ENCODE measurements at places on chromosomes 5 and 9.

- peaks cover 30% of the 10 kb centered on the region for H3K4me1 ChIP-seq
- no peaks in the 10 kb centered on the region for H3K27me3 ChIP-seq
- H3K27ac ChIP-seq = peak overlapping the region; percentile 0
- H3K36me3 ChIP-seq = no peaks in the 10 kb centered on the region
Measured at GRCh38 chr5:150616024-150616470, 24.4 kb upstream of the SYNPO start.

GRCh38 chr5:62273687-62274086 lies 32.3 kb upstream of the KIF2A start:
- no peaks in the 10 kb centered on the region for H3K27me3 ChIP-seq
- no peaks in the 10 kb centered on the region for H3K4me1 ChIP-seq
- no peak overlapping the region for H3K4me3 ChIP-seq
- DNase-seq = no peak
- no peaks in the 10 kb centered on the region for H3K36me3 ChIP-seq
- H3K27ac ChIP-seq = no peak overlapping the region

- no peak overlapping the region for H3K4me3 ChIP-seq
- DNase-seq = no peak
- H3K36me3 ChIP-seq = no peaks in the 10 kb centered on the region
- no peak overlapping the region for H3K27ac ChIP-seq
Measured at GRCh38 chr5:33362915-33363314, 77.8 kb upstream of the TARS1 start.

GRCh38 chr5:124747791-124748686 lies 1.6 kb upstream of the ZNF608 start:
- no peaks in the 10 kb centered on the region for H3K27me3 ChIP-seq
- H3K4me1 ChIP-seq = no peaks in the 10 kb centered on the region
- peak overlapping the region; percentile 91 for H3K27ac ChIP-seq
- peak overlapping the region; percentile 91 for H3K4me3 ChIP-seq

DNA sequence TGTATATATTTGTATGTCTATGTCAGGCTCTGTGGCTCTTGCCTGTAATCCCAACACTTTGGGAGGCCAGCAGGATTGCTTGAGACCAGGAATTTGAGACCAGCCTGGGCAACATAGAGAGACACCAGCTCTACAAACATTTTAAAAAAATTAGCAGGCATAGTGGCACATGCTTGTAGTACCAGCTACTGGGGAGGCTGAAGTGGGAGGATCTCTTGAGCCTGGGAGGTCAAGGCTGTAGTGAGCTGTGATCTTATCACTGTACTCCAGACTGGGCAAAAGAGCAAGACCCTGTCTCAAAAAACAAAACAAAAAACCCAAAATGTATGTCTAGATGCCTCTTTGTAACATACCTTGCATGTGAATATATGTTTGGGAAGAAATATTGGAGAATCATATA lies 15.8 kb downstream of the ARRDC3 start:
- H3K4me1 ChIP-seq = no peaks in the 10 kb centered on the region
- H3K4me3 ChIP-seq = no peak overlapping the region

- H3K4me1 ChIP-seq = no peaks in the 10 kb centered on the region
- no peaks in the 10 kb centered on the region for H3K36me3 ChIP-seq
- DNase-seq = no peak
- H3K4me3 ChIP-seq = no peak overlapping the region
Measured at GRCh38 chr5:93789173-93790067, 48.0 kb upstream of the POU5F2 start.

GRCh38 chr9:68522131-68522530 lies 18.6 kb downstream of the TMEM252 start:
- H3K27me3 ChIP-seq = no peaks in the 10 kb centered on the region
- no peaks in the 10 kb centered on the region for H3K4me1 ChIP-seq
- H3K27ac ChIP-seq = no peak overlapping the region
- no peak overlapping the region for H3K4me3 ChIP-seq

DNA sequence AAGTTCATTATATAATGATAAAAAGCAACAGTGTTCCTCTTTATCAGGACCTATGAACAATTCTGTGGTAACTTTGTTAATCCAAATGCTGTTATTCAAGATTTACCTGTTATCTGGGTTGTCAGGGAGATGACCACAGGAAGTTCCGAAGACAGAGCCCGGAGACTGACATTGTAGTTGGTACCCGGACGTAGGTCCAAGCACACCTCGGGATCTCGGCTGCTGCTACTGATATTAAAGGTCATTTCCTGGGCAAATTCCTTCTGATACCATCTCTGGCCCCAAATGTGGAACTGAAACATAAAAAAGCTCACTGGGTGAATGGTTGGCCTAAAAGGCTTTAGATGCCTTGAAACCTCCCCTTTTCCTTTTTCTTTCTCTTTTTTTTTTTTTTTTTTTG lies 96.7 kb downstream of the SUSD1 start:
- no peaks in the 10 kb centered on the region for H3K27me3 ChIP-seq
- H3K4me3 ChIP-seq = no peak overlapping the region
- peaks cover 5% of the 10 kb centered on the region for H3K4me1 ChIP-seq
- H3K27ac ChIP-seq = no peak overlapping the region

DNA sequence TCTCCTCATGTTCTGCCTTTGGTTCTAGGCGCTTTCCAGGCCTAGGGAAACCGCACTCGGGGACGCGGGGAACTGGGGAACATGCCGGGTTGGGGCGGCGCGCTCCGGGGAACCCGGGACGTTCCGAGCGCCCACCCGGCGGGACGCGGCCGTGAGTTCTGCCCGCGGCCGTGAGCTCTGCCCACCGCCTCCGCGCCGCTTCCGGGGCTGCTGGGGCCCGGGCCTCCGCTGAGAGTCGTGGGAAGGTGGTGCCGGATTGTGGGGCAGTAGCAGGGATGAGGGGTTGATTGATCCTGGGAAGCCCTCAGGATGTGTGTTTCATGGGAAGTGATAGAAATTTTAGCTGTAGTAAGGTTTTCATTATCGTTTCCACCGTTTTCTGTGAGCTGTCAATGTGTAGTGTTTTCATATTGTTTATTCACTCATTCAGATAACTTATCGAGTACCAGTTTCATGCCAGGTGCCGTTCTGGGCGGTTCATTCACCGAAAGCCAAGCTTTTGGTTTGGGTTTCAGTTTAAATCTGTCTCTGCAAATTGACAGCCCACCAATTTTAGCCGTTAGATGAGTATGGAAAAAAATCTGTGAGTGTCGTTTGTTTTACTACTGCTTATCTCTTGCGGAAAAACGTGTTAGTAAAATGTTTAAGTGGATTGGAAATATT lies 657 bp downstream of the MTRR start:
- no peaks in the 10 kb centered on the region for H3K27me3 ChIP-seq
- H3K4me1 ChIP-seq = peaks cover 15% of the 10 kb centered on the region
- peak overlapping the region; percentile 41 for H3K27ac ChIP-seq
- DNase-seq = no peak

DNA sequence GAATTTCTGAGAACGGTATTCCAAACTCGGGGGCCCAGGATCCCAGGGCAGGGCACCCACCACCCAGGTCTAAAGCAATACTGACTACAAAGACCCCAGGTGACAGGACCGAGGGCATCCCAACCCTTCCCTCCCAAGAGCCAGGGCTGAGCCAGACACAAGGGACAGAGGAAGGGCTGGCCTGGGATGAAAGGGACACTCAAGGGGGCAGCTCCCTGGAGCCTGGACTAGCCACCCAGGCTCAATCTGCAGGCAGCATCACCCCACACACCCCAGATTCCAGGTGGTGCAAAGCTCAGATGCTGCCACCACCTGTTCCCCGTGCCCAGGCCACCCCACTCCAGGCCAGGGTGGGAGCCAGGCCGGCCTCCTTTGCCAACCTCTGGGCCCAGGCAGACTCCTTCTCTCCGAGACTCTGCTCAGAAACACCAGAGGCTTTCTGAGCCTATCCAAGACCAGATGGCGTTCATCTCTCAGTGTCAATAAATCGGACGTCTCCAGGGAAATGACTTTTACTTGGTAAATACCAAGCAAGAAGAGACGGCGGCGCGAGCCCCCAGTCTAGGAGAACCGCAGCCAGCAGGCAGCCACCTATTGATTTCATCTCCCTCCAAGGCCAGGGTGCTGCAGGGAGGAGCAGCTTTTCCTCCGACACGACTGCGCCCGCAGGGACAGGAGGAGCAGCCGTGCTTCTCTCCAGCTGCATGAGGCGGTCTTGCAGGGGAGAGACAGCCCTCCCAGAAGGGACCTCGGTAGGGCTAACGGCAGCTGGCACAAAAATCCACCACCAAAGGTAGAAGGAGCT lies 94.1 kb upstream of the ADAMTS2 start:
- no peak overlapping the region for H3K27ac ChIP-seq
- H3K36me3 ChIP-seq = no peaks in the 10 kb centered on the region
- H3K27me3 ChIP-seq = no peaks in the 10 kb centered on the region
- DNase-seq = no peak
- H3K4me1 ChIP-seq = no peaks in the 10 kb centered on the region

DNA sequence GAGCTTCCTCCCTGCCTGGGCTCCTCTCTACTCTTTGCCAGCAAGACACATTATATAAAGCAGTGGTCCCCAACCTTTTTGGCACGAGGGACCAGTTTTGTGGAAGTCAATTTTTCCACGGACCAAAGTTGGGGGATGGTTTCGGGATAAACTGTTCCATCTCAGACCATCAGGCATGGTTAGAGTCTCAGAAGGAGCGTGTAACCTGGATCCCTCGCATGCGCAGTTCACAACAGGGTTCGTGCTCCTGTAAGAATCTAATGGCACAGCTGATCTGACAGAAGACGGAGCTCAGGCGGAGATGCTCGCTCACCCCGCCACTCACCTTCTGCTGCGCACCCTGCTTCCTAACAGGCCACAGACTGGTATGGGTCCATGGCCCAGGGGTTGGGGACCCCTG lies 142.8 kb downstream of the LIFR start:
- no peaks in the 10 kb centered on the region for H3K27me3 ChIP-seq
- no peaks in the 10 kb centered on the region for H3K36me3 ChIP-seq
- DNase-seq = no peak

GRCh38 chr5:98755406-98755805 lies 18.1 kb upstream of the RGMB start:
- DNase-seq = no peak
- H3K27ac ChIP-seq = no peak overlapping the region
- no peaks in the 10 kb centered on the region for H3K27me3 ChIP-seq
- no peak overlapping the region for H3K4me3 ChIP-seq

GRCh38 chr5:98768160-98768959 lies 5.1 kb upstream of the RGMB start:
- no peaks in the 10 kb centered on the region for H3K36me3 ChIP-seq
- no peak overlapping the region for H3K27ac ChIP-seq
- peaks cover 14% of the 10 kb centered on the region for H3K4me1 ChIP-seq
- H3K4me3 ChIP-seq = peak overlapping the region; percentile 90
- no peaks in the 10 kb centered on the region for H3K27me3 ChIP-seq
- peak; percentile 88 for DNase-seq

DNA sequence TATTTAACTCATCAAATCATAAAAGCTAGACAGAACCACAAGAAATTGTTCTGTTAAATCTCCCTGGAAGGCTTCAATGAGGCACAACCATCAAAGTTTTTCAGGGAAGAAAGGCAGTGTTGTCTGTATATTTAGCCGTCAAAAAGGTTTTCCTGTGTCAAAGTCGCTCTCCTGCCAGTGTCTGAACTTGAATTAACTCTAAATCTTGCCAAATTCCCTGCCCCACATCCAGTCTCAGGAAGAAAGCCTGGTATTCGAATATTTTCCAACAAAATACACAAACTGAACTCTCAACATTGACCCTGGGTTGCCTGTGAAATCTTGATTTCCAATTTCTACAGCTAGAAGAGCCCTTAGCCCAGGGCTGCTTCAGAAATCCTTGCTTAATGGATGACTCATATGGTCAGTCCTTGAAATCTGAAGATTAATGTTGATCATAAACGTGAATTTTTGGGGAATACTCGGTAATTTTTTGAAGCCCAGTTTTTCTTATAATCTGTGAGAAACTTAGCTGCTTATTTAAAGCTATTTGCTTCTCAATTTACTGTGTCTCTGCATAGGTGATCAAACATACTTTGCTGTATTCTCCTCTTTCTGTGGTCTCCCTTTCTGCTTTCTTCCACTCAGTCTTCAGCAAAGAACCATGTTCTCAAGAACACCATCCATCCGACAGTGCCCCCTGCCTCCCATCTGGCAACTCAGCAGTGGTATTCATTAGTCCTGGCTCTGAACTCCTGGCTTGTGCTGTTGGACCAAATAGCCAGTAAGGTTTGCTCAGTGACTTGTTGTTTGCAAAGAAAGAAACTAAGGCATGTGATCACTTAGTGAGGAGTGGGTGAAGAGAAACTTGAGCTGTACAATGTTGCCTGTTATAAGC lies 58.9 kb downstream of the NREP start:
- DNase-seq = no peak
- no peaks in the 10 kb centered on the region for H3K36me3 ChIP-seq
- no peaks in the 10 kb centered on the region for H3K27me3 ChIP-seq

DNA sequence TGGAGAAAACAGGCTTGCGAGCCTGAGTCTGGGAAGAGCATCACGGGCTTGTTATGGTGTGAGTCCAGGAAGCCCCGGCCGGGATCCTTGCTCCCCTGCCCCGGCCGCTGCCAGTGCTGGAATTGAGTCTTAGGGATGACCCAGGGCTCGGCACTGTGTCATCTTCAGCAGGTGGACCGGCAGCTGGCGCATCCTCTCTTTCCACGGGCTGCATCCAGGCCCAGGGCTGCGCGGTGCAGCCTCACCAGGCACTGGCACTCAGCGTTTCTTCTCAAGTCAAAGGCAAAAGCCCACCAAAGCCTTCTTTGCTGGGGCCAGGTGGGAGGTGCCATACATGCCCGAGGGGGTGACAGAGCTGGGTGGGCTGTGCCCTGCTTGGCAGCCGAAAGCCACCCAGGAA lies 46.6 kb downstream of the COL5A1 start:
- DNase-seq = no peak
- H3K4me1 ChIP-seq = no peaks in the 10 kb centered on the region
- no peak overlapping the region for H3K27ac ChIP-seq
- no peak overlapping the region for H3K4me3 ChIP-seq

DNA sequence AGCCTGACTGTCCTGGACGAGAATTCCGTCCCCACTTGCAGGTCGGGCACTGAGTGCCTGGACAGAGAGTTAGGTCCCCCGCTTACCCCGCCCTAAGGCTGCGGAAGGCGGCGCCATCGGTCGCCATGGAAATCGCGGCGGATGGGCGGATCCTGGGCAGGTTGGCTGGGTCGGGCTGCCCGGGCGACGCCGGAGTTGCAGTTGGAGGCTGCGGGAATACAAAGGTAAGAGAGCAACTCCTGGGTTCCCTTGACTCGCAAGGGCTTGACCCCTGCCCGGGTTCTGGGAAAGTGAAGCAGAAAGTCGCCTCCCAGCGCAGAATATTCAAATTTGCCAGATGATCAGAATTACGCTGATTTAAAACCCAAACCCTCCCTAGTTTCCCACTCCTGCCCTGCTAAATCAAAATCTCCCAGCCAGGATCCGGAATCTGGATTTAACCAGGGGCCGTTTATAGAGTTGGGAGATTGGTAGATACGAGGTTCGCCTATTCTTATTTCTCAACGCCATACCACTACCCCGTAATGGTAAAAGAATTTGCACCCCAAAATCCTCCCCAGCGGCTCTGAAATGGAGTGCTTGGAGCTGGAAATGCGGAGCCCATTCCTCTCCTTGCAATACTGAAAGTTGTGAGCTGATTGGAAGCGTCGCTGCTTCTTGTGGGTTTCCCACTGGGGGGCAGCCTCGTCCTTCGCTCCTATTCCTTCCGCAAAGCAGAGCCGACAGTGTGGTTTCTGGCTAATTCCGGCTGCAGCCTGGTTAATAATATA lies 156.4 kb upstream of the RASEF start:
- no peaks in the 10 kb centered on the region for H3K27me3 ChIP-seq
- no peaks in the 10 kb centered on the region for H3K36me3 ChIP-seq
- no peaks in the 10 kb centered on the region for H3K4me1 ChIP-seq
